ENCODE measurements at places on chromosomes 1 and 21. TPM values are rescaled to one million over a fixed set of nuclear protein-coding genes. Genes with fewer than 3 reads are reported as not detected.

GRCh38 chr1:3380469-3380868 is 74.0 kb upstream of the ARHGEF16 start:
- no peak for DNase-seq

- DNase-seq, result no peak
Observed at GRCh38 chr1:75643460-75643859, 32.5 kb upstream of the SLC44A5 start.

Gene IL20
- not detected for total RNA-seq

- peak; percentile 35 for DNase-seq
Observed at GRCh38 chr1:202192770-202193613, 607 bp upstream of the LGR6 start.

GRCh38 chr21:27776925-27777553 is 810.2 kb upstream of the ADAMTS5 start:
- no peak for DNase-seq

- no peak for DNase-seq
Observed at GRCh38 chr21:41326414-41327080, 9.9 kb downstream of the FAM3B start.

GRCh38 chr1:204530932-204531331 is 14.7 kb downstream of the MDM4 start:
- peak; percentile 12 for DNase-seq

Gene SPTA1
- total RNA-seq, result not detected

DNA sequence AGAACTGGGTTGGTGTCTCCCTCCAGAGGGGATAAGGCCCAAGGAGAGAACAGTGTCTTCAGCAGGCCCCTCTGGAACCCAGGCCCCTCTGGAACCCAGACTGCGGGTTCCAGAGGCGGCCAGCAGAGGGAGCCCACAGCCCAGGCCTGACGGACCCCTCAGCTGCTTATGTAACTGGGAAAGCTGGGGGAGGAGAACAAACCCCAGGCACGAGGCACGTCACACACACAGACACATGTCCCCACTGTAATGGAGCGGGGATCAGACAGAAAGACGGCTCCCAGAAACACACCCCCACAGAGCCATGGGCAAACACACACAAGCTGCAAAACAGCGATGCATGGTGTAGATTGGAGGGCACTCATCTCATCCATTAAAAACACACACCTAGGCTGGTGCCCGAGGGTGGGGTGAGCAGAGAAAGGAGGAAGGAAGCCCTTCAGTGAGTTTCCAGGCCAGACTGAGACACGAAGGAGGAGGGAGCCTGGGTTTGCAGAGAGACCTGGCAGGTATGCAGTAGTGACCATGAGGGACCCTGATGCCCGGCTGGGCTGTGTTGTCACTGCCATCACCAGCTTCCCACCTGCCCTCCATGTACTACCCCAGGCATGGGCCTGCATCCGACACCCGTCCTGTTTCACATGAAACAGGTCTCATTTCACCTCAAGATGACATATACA is 2.8 kb upstream of the IGSF8 start:
- DNase-seq, result peak; percentile 62

DNA sequence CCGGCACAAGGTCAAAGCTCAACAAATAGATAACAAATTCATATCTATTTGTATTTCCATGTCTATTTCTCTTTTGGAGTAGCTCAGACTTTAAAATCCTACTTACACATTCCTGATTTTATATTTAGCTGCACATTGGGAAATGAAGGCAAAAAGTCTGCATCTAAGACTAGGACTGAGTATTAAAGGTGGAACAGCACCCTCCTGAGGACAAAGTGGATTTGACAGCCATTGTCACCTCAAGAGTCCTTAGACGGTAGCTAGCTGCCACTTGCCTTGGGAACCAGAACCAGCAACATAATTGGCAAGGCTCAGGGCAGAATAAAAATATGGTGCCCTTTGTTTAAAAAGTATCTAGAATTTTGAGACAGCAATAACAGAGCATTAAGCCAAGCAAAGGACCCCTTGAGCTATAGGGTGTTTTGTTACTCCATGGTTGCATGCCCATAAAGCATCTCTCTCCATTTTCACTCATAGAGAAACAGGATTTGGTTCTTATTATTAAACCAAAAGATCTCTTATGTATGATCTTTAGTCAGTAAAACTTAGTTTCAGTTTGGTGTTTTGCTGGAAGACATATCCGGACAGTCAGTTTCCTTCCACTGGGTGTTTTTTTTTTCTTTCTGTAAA is 30.0 kb upstream of the SGIP1 start:
- peak; percentile 81 for DNase-seq

Gene USH2A
- under 0.01 TPM for total RNA-seq

DNA sequence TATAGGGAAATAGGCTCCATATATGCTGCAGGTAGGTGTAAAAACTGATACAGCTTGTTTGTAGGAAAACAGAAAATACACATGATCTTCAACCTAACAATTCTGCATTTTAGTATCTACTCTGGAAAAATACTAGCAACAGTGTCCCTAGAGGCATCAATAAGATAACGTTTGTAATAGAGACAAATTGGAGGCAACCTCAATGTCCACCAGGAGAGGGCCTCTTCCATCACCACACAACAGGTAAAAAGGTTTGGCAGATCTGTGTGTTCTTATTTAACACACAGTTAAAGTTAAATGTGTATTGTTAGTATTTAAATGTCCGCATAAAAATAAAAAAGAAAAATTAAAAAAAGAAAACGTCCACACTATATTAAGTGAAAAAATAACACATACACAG is 5.4 kb downstream of the EIF2D start:
- peak; percentile 41 for DNase-seq

DNA sequence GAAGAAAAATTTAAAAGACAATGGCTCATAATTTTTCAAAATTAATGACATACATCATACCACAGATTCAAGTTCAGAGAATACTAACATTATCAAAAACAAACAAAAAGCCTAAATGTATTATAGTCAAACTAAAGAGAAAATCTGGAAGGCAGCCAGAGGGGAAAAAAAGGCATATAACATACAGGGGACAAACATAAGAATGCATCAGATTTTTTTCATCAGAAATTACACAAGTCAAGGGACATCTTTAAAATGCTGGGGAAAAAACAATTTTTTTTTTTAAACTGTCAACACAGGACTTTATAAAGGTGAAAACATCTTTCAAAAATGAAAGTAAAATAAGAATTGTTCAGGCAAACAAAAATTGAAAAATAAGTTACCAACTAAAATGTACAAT is 478.4 kb upstream of the PLXNA2 start:
- DNase-seq, result no peak

GRCh38 chr1:56370513-56370912 is 208.8 kb downstream of the PLPP3 start:
- DNase-seq, result no peak

DNA sequence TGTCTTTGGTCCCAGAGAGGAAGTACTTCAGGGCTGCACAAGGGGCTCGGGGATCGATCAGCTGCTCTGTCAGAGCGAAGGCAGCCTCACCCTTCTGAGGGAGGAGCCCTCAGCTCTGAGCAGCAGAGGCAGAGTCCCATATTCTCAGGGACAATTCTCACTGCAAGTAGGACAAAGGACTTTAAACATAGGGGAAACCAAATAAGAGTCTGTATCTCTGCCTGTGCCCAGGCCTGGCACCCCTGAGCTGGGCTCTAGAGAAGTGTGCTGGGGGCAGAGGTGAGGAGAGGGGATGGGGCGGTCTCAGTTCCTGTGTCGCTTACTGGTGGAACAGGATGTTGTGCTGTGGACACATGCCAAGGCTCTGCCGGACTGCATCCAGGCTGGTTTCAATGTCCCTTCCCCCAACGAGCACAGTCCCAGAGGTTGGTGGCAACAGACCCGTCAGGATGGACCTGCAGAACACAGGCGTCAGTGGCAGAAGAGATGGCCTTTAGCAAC is 76.6 kb downstream of the ABCA4 start:
- DNase-seq, result no peak

- no peak for DNase-seq
Observed at GRCh38 chr1:17684810-17685209, 70.3 kb upstream of the ACTL8 start.

Gene PRAMEF2
- not detected for total RNA-seq

Gene TSPAN2
- 0.83 TPM for total RNA-seq

- DNase-seq, result peak; percentile 16
Observed at GRCh38 chr1:101120868-101121267, 95.3 kb upstream of the DPH5 start.

Gene INSRR
- total RNA-seq, result not detected

Gene NPR1
- total RNA-seq, result not detected

DNA sequence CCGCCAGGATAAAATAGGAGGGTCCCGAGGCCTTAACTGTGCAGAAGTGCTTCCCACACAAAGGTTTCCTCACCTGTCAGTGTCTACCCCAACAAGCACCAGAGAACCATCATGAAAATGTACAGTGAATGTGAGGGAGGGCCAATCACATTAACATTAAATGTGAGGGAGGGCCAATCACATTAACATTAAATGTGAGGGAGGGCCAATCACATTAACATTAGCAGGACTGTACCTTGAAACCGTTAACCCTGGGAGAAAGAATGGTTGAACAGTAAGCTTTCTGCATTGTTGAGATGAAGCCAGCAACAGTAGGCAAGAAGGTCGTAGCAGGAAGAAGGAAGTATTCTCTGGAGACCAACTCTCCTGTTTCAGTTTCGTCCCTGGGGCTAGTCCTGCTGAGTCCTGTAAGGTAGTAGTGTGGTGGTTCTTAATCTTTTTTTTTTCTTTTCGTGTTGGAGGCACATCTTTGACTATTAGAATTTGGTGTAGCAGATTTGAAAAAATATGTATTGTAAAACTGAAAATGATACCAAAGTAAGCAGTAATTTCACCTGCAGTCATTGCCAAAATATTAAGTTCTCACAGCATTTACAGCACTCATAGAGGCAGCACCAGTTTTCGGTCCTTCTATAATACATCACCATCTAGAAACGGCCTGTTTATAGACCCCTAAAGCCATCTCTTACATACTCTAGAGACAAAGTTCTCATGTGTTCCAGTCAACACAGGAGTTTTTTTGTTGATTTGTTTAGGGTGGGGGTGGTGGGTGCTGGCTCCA is 98.6 kb upstream of the PPP2R5A start:
- no peak for DNase-seq

DNA sequence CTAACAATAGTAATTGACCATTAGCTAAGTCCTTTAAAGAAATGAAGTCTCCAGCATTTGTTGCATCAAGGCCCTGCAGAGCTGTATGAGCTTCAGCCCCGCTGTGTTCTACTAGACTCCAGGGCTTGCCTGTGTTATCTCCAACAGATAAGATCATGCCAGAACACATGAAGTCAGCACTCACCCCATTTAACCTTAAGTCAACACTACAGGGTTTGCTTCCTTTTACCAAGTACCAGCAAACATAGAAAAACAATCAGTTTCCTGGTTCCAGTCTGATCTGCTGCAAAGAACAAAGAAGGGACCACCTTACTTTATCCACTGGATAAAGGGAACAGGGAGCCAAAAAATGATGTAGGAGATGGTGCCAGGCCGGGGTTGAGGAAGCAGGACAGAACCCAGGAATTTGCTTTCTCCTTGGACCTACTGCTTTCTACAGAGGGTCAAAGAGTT is 41.3 kb upstream of the ENAH start:
- DNase-seq, result peak; percentile 56

DNA sequence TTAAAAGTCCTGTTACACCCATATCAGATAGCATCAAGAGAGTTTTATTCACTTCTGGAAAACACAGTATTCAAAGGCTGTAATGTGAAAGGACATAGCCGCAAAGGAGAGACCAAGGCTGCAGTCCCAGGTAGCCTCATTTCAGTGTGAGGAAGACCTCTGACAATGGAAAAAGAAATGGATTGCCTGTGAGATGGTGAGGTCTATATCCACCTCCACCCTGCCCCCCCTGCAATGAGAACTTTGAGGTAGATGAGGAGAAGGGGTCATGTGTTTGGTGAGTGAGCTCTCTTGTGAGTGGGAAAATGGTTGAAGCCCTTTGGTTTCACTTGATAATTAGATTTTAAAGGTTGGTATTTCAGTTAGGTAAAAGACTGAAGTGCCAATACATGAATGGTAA is 3.5 kb downstream of the MRPS6 start:
- DNase-seq, result no peak

GRCh38 chr1:4510276-4510691 is 144.1 kb upstream of the AJAP1 start:
- DNase-seq, result no peak

DNA sequence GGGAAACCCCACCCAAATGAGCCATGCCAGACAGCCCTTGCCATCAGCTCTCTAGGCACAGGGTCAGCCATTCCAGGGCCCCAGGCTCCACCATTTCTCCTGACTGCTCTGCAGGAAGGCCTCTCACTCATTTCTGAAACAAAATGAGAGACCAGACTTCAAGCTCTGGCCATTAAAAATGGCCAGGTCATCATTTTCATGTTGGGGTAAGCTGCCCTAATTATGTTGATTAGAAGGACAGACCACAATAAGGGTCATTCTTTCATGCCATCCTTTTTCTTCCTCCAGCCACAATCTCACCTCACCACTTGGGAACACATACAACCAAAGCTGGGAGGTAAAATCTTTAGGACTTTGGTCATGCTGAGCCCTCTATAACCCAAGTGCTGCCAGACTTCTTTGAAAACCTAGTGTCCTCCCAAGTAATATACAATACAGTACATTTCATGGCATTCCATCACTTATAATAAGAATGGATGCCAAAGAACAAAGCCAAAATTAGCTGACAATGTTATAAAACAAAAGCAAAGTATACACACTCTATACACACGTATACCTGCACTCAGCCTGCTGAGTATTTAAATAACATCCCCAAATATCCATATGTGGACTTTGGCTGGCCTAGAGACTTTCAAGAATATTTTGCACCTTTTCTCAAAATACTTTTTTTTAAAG is 22.4 kb upstream of the RBBP5 start:
- DNase-seq, result no peak

DNA sequence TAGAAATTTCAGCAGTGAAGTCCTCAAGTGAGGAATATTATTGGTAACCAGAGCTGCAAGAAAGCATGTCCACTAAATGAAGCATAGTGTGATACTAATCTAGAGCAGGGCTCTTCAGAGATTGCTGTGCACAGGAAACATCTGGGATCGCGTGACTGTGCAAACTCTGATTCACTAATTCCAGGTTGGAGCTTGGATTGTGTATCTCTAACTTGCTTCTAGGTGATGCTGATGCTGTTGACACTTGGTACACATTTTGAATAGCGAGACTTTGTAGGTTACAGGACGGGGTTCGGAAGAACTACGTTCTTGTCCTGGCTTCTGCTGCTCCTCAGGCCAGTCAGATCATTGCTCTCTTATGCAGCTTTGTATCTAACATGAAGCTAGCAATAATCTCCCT is 66.5 kb downstream of the PRRX1 start:
- DNase-seq, result peak; percentile 49

DNA sequence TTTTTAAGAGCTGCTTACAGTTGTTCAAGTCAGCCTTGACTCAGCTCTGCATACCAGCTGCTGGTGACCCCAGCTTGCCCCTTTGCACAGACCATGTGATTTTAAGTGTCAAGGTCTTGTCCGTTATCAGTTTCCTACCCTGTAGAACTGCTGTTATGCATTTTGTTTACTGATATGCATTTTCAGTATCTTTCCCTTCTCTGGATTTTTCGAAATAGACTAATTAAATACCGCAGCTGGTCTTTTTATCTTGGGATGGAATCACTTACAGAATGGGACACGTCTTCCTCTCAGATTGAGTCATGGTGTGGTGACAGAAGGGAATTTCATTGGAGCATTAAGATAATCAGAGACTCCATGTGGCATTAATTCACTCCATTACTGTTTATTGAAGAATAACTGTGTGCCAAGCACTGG is 145.6 kb downstream of the FMN2 start:
- peak; percentile 65 for DNase-seq

Gene OR2L8
- not detected for total RNA-seq

- peak; percentile 85 for DNase-seq
Observed at GRCh38 chr1:51644533-51645197, 27.8 kb downstream of the OSBPL9 start.

GRCh38 chr1:65525266-65526048 is 105.0 kb downstream of the LEPR start:
- no peak for DNase-seq

Gene CD48
- not detected for total RNA-seq
